ENCODE measurements at places on chromosomes 13 and 19. TPM values are rescaled to one million over a fixed set of nuclear protein-coding genes. Genes with fewer than 3 reads are reported as not detected.

GRCh38 chr19:430701-431100 lies 21.8 kb upstream of the C2CD4C start:
- no peak for DNase-seq

- DNase-seq = no peak
These were observed 61.3 kb downstream of the CELF5 start for GRCh38 chr19:3285647-3286176.

DNA sequence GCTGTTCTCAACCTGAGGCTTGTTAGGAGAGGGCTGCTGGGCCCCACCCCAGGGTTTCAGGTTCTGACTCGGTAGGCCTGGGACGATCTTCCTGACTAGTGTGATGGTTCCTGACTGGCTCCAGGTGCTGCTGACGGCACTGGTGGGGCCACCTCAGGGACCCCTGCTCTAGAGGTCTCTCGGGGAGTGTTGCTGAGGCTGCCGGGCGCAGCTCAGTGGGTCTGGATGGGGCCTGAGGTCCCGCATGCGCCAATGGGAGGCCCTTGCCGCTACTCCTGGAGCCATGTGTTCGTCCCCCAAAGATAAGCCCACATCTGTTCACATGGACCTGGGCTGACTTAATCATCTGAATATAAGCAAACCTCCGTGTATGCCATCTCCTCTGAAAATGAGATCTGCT lies 133.0 kb downstream of the ATP11A start:
- DNase-seq = no peak

DNA sequence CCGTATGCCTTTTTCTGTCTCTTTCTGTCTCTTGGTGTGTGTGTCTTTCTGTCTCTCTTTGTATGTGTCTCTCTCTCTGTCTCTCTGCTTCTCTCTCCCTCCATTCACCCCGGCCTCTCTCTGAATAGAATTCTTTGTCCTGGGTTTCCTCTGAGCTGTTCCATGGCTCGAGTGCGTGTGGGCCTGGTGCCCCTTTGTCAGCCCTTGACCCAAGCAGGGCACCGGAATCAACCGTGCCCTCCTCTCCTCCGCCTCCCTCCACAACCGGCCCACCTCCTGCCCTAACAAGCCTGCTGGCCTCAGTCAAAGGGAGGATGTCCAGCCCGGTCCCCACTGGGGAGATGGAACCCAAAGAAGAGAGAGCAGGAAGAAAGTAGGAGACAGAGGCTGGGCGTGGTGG lies 3.2 kb downstream of the AXL start:
- no peak for DNase-seq

- DNase-seq = no peak
These were observed 2.7 kb downstream of the MKNK2 start for GRCh38 chr19:2048104-2048958.

GRCh38 chr13:79228972-79229371 lies 177.1 kb downstream of the RBM26 start:
- no peak for DNase-seq

DNA sequence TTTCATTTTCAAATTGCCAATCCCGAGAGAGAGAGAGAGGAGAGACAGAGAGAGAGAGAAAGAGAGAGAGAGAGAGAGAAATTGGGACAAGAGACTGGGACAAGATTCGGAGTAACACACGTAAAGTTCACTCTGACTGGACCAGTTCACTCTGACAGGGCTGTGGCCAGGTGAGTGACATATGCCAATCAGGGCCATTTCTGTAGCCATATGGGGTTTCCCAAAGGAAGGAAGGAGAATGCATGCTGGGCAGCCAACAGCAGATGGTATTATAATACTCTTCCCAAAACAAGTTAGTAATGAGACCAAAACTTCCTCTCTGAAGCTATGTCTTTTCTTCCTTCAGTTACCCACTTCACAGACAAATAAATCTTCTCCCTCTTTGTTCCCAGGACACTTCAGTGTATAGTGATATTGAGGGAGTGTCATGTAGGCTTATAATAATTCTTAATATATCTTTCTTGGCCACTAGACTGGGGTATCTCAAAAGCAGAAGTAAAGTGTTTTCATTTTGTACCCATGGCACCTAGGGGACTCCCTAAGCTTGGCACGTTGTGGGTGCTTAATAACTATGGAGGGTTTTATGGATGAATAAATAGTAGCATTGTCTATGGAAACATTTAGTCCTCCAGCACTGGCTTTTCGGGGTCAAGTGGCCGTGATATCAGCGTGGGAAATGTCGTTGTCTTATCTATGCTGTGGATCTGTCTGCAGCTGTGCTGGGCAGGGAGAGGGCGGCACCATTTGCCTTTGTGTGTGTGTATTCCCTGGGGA lies 51.6 kb downstream of the SERP2 start:
- no peak for DNase-seq

DNA sequence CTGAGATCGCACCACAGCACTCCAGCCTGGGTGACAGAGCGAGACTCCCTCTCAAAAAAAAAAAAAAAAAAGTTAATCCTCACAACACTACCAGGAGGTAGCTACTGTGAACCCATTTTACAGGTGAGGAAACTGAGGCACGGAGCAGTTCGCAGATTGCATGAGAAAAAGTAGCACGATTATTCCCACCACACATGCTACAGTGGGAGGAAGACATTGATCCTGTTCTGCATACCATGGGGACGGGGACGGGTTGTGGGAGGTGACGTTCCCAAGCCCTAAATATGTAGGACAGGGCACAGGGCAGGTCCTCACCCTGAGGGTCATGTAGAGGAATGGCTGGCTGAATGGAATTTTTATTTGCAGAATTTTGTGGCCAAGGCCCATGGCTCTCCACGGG lies 23.7 kb downstream of the CLEC17A start:
- no peak for DNase-seq

DNA sequence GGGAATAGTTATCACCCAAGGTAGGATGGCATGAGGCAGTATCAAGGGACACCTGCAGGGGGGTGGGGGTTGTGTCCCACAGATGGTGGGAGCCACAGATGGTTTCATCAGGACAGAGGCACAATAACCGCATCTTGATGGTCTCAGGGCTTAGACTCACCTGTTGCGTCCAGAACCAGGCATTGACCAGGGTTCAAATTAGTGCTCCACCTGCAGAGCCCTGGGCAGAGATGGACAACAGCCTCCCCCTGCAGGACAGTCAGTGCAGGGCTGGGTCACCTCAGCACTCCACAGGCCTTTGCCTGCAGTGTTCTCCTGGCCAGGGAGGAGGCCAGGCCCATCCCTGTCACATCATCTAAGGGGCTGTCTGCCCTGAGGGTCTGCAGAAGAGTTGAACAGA lies 14.5 kb upstream of the CEACAM1 start:
- no peak for DNase-seq

DNA sequence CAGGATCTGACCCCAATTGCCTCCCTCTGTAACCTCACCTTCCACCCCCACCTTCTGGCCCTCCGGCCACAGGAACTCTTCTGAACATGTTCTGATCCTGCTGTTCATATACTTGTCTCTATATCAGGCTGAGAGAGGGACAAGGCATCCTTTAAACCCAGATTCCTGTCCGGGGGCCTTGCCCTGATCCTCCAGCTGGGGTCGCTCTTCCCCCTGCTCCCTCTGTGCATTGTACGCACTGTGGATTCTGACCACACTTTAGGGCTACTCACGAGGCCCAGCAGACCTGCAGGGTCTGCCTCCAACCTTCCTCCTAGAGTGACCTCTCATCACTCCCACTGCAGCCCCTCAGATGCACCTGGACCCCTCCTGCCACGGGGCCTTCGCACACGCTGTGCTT lies 269.3 kb downstream of the UQCRFS1 start:
- DNase-seq = no peak

DNA sequence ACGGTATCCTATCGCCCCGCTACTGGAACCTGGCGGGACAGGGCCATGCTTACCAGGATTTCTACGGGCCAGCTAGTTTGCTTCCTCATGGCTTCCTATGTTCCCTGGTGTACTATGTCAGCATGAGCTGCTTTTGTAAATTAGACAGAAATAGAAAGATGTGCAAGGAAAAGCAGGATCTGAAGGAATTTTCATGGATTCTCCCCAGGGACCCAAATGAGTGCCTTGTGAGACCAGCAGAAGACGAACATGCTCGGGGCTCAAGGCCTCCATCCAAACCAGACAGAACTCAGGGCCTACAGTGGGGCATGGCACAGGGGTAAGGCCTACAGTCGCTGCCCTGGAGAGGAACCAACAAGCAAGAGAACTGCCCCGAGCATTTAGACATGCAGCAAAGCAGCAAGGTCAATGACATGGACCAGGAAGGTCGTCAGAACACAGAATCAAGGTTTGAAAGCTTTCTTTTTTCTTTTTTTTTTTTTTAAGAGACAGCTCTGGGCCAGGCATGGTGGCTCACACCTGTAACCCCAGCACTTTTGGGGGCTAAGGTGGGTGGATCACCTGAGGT lies 17.3 kb downstream of the EPS15L1 start:
- DNase-seq = no peak

DNA sequence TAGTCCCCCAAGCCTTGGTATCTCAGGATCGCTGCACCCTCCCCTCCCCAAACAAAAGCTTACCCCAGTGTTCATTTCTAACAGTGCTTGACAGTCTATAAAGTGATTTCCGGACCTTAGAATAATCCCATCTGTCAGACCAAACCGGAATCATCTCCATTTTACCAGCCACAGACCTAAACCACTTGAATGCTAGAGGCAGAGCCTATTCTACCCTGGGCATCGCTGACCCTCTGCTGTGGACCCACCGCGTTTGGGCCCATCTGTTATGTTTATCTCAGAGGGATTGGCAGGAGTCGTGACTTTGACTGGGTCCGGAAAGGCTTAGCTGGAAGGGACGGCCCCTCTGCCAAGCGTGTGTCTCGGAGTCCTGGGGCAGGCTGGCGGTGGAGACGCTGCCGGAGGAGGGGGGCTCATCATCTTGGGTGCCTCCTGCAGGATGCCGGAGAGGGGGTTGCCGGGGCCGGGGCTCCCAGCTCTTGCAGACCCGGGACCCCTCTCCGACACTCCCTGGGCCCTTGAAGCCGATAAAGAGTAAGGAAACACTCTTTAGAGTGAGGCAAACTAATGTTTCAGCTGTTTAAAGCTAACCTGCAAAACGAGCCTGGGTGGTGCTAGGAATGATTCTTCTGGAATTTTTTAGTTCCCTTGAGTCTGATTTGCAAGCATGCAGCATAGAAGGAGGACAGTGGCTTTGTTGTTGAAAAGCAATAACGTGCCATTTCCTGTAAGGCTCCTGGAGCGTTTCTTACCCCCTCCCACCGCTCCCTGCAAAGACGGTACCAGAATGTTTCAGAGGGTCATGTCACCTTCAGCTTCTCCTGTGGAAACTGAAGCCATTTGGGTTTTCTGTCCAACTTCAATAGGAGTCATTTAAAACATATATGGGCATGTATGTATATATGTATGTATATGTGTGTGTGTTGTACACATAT lies 1.3 kb downstream of the SLC25A42 start:
- no peak for DNase-seq

DNA sequence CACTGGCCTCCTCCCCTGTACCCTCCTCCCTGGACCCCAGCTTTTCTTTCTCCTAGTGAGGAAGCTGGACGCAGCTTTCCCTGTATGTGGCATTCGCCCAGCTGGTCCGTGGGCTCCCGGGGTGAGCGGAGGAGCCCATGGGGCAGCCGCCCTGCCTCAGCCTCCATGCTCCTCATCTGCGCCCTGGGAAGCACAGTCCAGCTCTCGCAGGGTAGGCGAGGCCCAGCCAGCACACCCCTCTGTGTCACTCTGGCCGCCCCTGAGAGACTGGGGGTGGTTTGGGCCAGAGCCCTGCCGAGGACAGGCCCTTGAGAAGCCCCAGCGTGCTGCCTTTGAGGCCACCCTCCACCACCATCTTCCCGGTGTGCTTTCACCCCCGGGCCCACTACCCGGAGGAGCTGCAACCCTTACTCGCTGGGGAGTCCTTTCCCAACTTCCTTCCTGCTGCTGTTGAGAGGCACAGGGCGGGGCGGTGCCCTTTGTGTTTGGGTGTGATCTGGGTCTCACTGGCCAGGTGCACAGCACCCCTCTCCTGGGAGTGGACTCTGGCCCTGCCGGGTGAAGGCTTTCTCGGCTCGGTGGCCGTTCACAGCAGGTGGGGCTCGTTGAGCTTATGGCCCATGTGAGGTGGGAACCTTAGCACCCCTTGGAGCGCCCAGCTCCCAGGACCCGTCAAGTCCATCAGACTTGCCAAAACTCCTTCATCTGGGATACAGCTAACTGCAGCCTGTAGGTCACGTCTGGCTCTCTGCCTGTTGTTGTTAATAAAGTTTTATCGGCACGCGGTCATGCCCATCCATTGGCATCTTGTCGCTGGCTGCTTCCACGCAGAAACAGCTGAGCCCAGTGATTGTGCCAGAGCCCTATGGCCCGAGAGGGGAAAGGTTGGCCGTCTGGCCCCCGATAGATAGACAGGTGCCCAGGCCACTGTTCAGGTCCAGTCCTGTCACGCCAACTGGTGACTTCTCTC lies 3.2 kb downstream of the NCLN start:
- peak; percentile 90 for DNase-seq

DNA sequence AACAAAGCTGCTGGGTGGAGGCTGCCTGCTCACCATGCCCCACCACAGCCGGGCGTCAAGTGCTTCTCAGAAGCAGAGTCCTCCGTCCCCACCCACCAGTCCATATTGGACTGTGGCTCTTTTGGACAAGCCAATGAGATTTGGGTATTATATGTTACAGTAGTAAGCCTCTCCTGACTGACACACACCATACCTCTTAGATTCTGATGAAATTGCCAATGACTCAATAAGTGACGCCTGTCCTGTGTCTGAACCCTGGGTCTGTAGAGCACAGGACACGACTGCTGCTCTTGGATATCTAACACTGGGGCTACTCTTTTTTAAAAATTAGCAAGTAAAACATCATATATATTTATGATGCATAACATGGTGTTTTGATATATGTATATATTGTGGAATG lies 44.8 kb upstream of the UBAC2 start:
- DNase-seq = no peak

- DNase-seq = no peak
These were observed 4.6 kb downstream of the VWA8 start for GRCh38 chr13:41956272-41956671.

GRCh38 chr13:100899720-100900316 lies 225.2 kb upstream of the TMTC4 start:
- DNase-seq = no peak

DNA sequence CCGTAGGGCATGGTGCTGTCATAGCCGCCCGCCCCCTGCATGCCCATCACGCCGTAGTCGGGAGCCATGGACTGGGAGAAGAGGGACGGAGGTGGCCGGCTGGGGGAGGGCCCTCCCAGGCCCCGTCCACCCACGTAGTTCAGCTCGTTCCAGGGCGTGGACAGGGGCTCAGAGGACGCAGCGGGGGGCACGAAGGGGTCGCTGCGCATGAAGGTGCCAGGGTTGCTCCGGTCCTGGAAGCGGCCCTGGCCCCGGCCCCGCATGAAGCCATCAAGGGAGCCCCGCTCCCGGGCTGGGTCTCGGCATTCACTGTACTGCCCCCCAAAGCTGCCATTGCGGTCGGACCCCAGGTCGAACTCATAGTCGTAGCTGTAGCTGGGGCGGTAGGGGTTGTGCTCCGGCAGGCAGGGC lies 6.7 kb downstream of the AKAP8 start:
- DNase-seq = no peak

- DNase-seq = peak; percentile 57
These were observed 1.1 kb upstream of the SWSAP1 start for GRCh38 chr19:11373166-11373884.

GRCh38 chr19:39768334-39768733 lies 10.3 kb upstream of the LEUTX start:
- DNase-seq = no peak

Gene KCTD4
- polyA plus RNA-seq = 0.20 TPM

Gene KBTBD7
- 15.2 TPM for polyA plus RNA-seq

Gene ACP5
- polyA plus RNA-seq = 2.4 TPM

Gene KCNN4
- polyA plus RNA-seq = 0.67 TPM

Gene SH3GL1
- polyA plus RNA-seq = 90.8 TPM

Gene CYP4F22
- polyA plus RNA-seq = 0.07 TPM

Gene ZNF534
- polyA plus RNA-seq = 0.36 TPM

Gene FUT1
- polyA plus RNA-seq = 5.9 TPM

Gene CEACAM20
- not detected for polyA plus RNA-seq

Gene LIM2
- not detected for polyA plus RNA-seq

Gene FBXL12
- 35.1 TPM for polyA plus RNA-seq

Gene SPART
- 93.9 TPM for polyA plus RNA-seq

All from left lung (tissue), 14 donors.